ENCODE measurements at places on chromosomes 16 and 17. TPM values are rescaled to one million over a fixed set of nuclear protein-coding genes. Genes with fewer than 3 reads are reported as not detected.
A peak's percentile ranks its signal among the peaks of the same experiment; 100 is the strongest.

CHST4 gene
- total RNA-seq, result not detected

ITGAL gene
- not detected for total RNA-seq

KRT33B gene
- 0.21 TPM for total RNA-seq

EVPLL gene
- total RNA-seq, result not detected

MYH1 gene
- total RNA-seq, result not detected

PFAS gene
- 60.1 TPM for total RNA-seq

GRCh38 chr17:9071811-9072498 lies 50.6 kb downstream of the NTN1 start:
- DNase-seq, result no peak

- no peak for DNase-seq
These were observed 797 bp downstream of the GRB7 start for GRCh38 chr17:39738568-39738901.

GRCh38 chr16:72409423-72409822 lies 237.5 kb upstream of the PMFBP1 start:
- no peak for DNase-seq

GRCh38 chr16:30585022-30585399 lies 486 bp downstream of the ZNF785 start:
- DNase-seq, result no peak

DNA sequence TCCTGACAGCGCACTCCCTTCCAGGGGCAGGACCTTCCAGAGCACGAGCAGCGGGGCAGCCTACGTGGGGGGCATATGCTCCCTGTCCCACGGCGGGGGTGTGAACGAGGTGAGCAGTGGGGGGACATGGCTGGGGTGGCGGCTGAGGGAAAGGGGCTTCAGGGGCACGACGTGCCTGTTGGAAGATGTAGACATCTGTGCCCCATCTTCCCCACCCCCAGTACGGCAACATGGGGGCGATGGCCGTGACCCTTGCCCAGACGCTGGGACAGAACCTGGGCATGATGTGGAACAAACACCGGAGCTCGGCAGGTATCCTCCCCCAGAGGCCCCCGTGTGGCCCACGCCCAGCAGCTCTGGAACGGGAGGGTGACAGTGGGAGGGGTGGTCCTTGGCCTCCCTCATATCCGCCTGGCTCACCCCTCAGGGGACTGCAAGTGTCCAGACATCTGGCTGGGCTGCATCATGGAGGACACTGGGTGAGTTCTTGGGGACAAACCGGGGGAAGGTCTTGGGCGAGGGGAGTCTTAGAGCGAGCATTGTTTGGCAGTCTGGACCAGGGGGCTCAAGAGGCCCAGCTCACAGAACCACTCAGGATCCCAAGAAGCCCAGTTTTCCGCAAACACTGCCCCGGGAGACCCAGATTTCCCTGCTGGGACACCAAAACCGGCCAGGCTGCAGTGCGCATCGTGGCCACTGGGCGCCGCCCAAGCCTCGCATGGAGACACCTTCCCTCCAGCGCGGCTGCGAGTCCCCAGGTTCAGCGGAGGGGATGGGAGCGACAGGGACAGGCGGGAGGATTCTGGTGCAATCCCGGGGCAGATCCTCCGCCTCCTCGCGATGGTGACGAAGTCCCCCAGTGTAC lies 15.7 kb downstream of the ADAM11 start:
- peak; percentile 95 for DNase-seq

GRCh38 chr16:57865746-57866528 lies 63.6 kb upstream of the KIFC3 start:
- DNase-seq, result no peak
